Activated CD4-positive, CD25-positive, alpha-beta regulatory T cell treated with anti-CD3 and anti-CD28 coated beads, Interleukin-2, amount 50 U/mL, for 16 hours (primary cell): ENCODE measurements at places on chromosomes 1 and 21.

DNA sequence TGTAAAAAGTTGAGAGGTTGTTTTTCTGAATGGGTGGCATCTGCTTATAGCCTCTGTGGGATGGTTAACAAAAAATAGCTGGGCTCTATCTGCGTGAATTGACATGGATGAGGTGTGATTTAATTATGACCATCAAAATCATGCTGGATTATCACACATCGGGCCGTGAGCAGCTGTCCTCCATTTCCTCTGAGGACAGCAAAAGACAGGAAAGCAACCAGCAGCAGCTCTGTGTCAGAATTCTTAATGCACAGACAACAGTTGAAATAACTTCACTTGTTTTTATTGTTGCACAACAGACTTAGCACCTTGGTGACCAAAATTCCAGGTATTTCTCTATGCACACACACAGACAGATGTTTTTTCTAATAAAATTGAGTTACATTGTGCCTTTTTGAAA is 54.5 kb upstream of the LAPTM5 start:
- DNase-seq = no peak

DNA sequence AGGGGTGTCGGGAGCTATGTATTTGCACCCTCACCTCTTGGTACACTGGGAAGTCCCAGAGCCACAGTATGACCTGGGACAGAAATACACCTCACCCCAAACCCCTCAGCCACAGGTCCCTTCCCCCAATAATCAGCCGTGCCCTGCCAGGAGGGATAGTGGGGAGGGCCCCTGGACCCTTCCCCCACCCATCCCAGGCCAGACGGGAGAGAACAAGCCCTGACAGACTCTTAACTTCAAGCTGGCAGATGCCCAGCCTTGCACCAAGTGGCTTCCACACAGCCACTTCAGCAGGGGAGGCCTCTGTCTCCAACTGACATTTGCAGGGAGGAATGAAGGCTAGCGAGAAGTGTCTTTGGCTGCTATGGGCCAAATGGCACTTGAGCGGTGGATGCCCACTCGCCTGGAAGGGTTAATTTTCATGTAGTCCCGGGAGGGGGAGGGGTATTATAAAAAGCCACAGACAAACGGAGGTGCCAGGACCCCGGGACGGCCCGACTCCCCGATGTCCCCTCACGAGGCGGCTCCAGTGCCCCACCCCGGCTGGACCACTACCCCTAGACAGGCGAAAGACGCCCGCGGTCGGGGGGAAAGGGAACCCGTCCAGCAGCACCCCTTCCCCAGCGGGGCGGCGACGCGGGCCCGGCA is 495 bp downstream of the SYNC start:
- DNase-seq = no peak

DNA sequence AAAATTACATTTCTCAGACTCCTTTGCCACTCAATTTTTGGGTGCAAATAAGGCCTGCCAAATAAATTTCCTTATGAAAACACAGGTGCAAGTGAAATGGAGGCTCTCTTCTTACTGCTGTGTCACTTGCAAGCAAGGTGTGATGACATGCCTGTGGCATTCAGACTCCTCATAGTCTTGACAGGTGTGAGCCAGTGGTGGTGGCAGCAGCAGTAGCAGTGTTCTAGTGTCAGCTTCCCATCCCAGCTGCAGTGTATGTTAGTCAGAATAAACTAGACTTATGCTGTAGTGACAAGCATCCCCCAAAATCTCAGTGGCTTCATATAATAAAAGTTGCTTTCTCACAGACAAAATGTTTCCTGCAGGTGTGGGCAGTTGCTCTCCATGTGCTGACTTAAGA is 3.8 kb upstream of the EEIG2 start:
- no peak for DNase-seq

DNA sequence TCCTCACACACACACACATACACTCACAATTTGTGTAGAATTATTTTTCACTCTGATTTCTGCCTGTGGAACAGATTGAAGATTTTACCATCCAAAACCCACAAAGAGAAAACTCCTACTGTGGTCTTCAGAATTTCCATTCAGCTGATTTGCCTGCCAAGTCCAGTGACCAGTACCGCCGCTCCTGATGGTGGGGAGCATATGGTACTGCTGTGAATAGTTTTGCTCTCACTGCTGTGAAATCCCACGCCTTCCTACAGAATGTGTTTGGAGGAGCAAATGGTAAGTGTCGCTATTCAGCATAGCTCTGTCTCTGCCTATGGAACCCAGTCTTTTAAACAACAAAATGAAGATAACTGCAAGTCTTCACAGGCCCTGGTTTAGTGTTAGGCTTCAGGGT is 629.5 kb downstream of the LMO4 start:
- DNase-seq = no peak
